ENCODE measurements at places on chromosomes 7 and 10.

- DNase-seq = no peak
These were observed 168.6 kb upstream of the RHEB start for GRCh38 chr7:151688236-151688780.

GRCh38 chr10:36872702-36873393, 252.6 kb upstream of the ANKRD30A start:
- DNase-seq = no peak

DNA sequence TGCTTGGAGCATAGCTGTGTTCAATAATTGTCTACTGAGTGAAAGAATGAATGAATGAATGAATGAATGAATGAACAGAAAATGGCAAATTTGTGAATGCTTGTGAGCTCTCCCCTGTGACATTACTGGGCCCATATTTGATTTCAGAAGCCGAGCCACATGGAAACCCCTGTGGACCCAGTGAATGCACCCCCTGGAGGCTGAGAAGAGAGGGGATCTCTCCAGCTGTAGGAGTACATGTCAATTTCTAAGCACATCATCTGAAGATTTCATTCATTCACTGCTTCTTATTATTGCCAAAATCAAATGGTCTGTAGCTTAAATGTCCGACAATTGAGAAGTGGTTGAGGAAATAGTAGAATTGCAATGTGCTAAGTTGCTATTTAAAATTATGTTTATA, 58.3 kb upstream of the DOCK1 start:
- DNase-seq = no peak

DNA sequence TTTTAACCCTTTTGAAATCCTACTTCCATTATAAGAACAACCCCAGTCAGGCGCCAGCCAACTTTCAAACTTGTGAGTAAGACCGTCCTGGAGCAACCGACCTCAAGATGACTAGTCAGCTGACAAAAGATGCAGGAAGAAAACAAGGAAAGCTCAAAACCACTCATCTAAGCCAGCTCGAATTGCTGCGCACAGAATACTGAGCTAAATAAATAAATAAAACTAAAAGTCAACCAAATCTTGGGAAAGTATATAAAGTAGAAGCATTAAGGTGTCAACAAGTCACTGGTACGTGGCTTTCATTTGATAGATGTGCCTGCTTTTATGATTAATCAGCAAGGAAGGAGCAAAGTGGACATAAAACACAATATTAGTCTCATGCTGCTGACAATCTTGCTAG, 1269.8 kb downstream of the XPNPEP1 start:
- DNase-seq = no peak

DNA sequence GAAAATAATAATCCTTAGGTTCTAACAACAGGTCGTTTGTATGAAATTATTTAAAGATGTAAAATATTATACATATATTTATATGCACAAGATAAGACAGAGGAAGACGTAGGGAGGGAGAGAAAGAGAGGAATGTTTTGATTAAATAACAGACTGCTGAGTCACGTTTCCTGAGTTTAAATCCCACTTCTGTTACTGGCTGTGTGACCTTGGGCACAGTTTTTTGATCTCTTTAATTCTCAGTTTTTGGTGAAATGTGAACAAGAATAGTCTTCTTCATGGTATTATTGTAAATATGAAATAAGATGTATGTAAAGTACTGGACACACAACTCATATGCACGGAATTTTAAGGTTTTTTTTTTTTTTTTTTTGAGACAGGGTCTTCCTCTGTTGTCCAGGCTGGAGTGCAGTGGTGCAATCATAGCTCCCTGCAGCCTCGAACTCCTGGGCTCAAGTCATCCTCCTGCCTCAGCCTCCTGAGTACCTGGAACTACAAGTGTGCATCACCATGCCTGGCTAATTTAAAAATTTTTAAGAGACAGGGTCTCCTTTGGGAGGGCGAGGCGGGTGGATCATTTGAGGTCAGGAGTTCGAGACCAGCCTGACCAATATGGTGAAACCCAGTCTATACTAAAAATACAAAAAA, 42.6 kb downstream of the BAMBI start:
- DNase-seq = peak; percentile 70

GRCh38 chr10:112735041-112735695, 214.9 kb upstream of the TCF7L2 start:
- no peak for DNase-seq

DNA sequence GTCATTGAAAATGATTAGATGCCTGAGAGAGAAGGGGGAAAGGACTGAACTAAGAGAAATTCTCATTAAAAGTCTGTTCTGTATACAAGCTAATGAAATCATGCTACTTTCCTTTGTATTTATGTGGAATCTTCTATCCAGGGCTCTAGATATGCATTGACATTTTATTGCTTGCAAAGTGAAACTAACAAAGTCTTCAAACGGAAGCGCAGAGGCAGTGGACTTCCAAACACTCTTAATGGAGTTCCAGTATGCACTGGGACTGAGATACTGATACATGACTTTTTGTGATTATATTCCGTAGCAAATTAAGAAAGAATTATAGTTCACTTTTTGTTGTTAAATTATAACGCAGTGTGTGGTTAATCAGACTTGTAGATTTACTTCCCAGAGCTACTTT, 166.8 kb upstream of the TBX20 start:
- peak; percentile 13 for DNase-seq

DNA sequence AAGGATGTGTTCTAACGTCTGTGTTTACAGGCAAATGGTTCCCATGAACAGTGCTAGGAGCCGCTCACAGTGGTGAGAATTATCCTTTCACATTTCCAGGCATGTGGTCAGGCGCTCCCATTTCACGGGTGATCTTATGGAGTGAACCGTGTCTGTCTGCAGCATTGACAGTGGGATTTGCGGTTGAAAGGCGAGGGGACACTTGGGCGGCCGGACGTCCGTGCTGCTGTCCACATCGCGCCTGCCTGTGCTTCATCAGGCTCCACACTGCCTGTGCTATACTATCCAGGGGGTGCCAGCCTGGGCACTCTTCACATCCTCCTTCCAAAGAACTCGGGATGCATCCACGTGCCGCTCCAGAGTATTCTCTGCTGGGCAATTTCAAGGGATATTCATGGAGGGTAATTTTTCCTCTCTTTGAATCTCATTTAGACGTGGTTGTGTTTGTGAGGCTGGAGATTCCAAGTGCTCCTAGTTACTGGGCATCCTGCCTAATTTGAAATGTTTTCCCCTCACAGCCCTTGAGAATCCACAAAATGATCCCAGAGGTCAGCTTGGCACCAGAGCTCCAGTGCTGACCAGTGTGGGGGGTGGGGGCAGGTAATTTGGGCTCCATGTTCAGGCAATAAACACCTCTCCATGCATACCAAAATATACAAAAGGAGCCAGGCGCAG, 61.9 kb upstream of the EBF3 start:
- DNase-seq = no peak

GRCh38 chr7:23893942-23894891, 184.2 kb downstream of the STK31 start:
- DNase-seq = peak; percentile 58

All from fibroblast of pulmonary artery (primary cell).